Muscle of back (tissue), 13 donors: ENCODE measurements at places on chromosomes 7 and 10. TPM values are rescaled to one million over a fixed set of nuclear protein-coding genes. Genes with fewer than 3 reads are reported as not detected.

- DNase-seq = no peak
Observed at GRCh38 chr7:12553416-12553815, 17.1 kb upstream of the SCIN start.

The MYL7 gene
- 5.0 TPM for polyA plus RNA-seq

DNA sequence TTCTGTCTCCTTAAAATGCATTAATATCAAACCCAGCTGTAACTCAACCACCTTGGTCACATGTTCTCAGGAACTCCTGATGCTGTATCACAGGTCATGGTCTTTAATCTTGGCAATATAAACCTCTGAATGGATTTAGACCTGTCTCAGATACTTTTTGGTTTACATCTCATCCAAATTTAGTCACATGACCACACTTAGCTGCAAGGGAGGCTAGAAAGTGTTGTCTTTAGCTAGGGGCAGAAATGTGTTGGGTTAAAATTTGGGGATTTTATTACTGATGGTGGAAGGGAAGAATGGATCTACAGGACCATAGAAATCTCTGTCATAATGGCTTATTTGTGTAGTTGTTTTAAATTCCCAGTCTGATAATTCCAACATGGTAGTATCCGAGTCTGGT, 29.6 kb upstream of the IL15RA start:
- no peak for DNase-seq

- DNase-seq = no peak
Observed at GRCh38 chr7:63009771-63010170, 988.9 kb upstream of the ZNF722 start.

DNA sequence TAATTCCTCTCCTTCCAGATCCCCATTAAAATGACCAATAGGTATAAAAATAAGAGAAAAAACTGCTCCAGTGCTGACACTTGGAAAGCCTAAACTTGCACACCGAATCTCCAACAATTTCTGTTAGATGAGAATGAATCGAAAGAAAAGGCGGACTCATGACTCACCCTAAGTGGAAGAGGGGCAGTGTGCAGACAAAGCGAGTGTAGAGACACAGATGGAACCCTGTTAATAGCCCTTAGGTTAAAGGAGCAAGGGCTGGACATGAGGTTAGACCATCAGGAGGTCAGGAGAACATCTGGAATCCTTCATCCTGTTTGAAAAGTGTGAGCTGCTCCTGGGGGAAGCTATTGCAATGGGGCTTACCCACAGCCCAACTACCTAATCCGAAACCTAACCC, 103.4 kb upstream of the GLI3 start:
- DNase-seq = no peak

The PRKAR2B gene
- polyA plus RNA-seq = 8.0 TPM

The GLCCI1 gene
- polyA plus RNA-seq = 18.9 TPM

GRCh38 chr10:14032406-14032998, 298.2 kb downstream of the FRMD4A start:
- DNase-seq = no peak

DNA sequence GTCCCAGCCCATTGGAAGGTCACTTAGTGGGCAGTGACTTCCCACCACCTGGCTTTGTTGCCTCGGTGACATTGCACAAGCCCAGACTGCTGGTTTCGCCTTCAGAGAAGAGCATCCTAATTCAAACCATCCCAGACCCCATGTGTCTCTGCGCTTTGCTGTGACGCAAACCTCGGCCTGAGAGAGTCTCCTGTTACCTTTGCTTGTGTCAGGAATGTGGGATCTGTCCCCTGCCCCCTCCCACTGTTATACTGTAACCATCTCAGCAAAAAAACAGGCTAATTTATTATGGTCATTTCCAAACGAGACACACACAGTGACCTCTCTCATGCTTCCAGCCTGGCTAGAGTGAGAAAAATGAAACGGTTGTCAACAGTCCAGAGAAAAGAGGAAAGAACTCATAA, 25.0 kb upstream of the AQP1 start:
- DNase-seq = peak; percentile 38

- no peak for DNase-seq
Observed at GRCh38 chr7:151320263-151320845, 21.3 kb upstream of the NUB1 start.

DNA sequence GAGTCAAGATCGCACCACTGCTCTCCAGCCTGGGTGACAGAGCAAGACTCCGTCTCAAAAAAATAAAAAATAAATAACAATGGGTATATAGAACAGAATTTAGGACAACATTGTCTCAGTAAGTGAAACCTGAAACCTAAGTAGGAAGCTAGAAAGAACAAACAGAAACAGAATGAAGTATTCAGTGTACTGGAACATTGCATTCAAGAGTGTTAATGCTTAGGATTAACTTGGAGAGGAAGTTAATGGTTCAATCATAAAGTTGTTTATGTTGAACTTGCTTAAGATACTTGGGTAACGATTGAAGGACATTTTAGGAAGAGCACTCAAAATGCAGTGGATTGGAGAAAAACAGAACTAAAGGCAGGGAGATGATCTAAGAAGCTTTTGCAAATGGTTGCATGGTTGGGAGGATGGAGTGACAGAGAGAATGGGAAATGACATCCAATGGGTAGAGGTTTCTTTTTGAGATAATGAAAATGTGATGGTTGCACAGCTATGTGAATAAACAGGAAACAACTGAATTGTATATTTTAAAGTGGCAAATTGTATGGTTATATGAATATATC, 233.7 kb downstream of the ADK start:
- DNase-seq = no peak

DNA sequence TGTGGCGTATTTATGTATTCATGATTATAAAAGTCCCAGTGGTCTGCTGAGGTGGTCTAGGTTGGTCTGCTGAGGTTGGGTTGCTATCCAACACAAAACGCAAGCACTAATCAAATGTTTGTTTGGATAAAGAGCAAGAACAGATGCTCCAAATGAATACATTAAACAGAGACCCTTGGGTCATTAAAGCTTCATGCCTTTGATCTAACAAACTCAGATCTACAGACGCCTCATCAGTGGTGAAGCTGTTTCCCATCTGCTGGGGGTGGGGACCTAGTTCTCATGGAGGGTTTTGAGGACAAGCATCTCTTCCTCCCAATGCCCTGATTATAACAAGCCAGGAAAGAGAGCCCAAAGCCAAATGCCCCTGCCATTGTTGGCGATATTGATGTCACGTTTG, 786.7 kb downstream of the NRG3 start:
- no peak for DNase-seq

DNA sequence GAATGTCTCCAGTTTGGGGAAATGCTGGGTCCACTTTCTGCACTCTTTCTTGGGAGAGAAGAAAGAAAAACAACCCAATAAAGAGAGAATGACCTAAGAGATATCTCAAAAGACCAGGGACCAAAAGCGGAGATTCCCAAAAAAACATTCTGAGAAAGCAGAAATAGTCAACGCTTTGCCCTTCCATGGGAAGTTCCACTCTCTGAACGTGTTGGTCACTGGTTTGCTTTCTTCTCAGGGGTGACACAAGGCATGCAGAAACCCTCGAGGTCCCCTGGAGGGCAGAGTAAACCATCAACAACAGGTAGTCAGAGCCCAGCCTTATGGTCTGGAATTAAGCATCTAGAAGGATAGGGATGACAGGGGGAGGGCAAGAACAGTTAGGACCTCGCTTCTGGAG, 26.2 kb upstream of the AOAH start:
- DNase-seq = no peak

GRCh38 chr10:110410329-110411046, 87.2 kb upstream of the DUSP5 start:
- no peak for DNase-seq

The OR6V1 gene
- polyA plus RNA-seq = not detected

The FBXO24 gene
- polyA plus RNA-seq = 1.3 TPM

DNA sequence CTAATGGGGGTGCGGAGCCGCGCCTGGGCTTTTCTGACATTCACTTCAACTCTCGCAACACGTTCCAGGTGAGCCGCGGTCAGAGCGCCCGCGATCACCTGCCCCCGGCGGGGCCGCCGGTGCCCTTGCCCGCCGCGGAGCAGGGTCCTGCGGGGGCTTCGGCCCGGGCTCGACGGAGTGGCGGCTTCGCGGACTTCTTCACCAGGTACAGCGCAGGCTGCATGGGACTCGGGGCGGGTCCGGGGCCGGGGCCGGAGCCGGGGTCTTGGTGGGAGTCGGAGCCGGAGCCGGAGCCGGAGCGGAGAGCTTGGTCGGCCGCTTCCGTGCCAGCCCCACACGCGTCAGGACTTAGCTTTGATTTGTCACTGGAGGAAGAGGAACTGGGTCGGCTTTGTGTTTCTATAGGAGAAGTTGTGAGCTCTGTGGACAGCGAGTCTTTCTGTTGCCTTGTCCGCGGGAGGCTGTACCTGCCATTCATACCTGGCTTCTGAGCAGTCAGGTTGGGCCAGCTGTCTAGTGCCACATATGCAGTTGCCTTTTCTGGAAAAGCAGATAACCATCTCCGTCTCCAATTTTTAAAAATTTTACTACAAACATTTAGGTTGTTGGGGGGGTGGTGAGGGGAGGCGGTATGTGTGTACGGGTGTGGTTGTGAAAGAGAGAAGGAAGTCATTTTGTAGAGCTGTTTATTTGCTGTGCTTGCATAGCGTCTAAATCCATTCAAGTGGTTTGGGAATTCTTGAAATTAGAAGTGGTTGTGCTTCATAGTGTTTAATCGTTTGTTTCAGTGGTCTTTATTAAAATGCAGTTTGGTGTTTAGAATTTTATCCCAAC, 1.3 kb downstream of the TBC1D12 start:
- DNase-seq = peak; percentile 73

GRCh38 chr10:32981760-32982159, 23.7 kb upstream of the ITGB1 start:
- DNase-seq = peak; percentile 53

The SEPHS1 gene
- 55.4 TPM for polyA plus RNA-seq

The RPEL1 gene
- polyA plus RNA-seq = not detected

The SPACDR gene
- polyA plus RNA-seq = 1.3 TPM

DNA sequence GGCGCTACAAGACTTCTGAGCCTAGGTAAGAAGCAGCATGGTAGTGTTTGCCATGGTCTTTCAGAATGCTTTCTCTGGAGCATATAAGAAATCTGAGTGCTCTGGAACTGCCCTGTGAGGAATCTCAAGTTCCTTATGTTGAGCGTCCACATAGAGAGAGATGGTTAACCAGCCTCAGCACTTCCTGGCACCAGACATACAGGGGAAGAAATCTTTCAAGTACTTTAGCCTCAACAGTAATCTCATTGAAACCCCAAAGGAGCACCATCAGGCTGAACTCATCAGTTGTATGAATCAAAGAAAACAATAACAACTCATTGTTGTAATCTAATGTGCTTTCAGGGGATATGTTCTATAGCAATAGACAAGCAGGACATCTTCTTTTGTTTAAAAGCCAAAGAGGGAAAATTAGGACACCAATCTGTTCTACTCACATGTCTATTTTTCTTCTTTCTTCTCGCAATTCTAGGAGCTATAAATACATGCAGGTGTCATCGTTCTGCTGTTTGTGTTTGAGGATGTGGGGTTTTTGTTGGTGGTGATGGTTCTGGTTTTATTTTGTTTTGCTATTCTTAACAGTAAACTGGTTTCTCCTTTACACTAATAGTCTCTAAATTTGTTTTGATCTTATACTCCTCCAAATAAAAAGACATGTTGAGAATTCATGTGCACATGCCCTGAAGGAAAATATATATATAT, 1145.0 kb upstream of the LRRN3 start:
- DNase-seq = no peak

- DNase-seq = no peak
Observed at GRCh38 chr7:36746347-36746746, 22.1 kb upstream of the AOAH start.

- no peak for DNase-seq
Observed at GRCh38 chr7:135509589-135509838, 388 bp downstream of the CNOT4 start.

The KCNH2 gene
- polyA plus RNA-seq = 17.7 TPM

The CTNNA3 gene
- polyA plus RNA-seq = 12.8 TPM

The CNNM1 gene
- polyA plus RNA-seq = 0.08 TPM

- DNase-seq = no peak
Observed at GRCh38 chr7:131556909-131557651, 652 bp upstream of the PODXL start.

GRCh38 chr7:7897509-7897908, 71.1 kb upstream of the GLCCI1 start:
- DNase-seq = no peak

The AVPI1 gene
- polyA plus RNA-seq = 5.4 TPM

DNA sequence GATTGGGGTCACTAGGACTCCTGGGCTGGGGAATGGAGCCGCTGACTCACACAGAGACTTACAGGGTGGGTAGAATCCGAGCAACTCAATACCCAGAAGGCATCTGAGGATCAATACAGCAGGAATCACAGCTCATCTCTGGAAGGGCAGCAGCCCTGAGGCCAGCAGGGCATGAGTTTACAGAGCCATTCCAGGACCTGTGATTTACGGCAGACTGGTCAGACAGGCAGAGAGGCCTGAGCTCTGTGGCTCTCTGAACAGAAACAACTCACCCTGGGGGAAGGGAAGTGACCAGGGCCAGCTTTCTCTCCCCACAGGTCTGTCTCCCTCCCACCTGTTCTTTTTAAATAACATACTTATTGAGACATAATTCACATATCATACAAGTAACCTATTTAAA, 88.2 kb upstream of the CXCL12 start:
- DNase-seq = no peak

DNA sequence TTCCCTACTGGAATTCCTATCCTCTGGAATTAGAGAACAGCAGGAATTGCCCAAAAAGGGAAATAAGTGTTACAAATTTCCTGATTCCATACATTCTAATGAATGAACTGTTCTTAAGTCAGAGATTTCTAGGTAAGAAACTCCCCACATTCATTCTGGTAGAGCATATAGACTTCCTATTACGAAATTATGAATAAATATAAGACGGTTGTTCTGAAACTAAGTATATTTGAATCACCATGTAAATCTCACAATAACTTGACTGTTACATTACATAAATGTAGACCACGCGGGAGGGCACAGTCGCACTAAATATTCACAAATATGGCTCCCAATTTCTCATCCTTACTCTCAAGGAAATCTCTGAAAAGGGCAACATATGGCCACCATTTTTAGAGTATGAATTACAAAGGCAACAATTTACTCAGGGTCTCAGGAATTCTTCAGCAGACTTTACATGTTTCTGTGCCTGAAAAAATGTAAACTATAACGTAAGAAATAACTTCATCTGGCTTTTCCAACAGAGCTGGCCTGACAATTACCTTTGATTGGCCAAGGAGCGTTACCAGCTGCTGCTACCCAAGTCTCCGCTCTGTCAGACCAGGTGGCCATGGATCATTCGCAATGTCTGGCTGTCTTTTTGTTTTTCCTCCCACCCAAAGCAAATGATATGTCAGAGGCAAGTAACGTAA, 115.8 kb downstream of the MPP7 start:
- DNase-seq = no peak

The SPDYE9 gene
- 0.55 TPM for polyA plus RNA-seq

DNA sequence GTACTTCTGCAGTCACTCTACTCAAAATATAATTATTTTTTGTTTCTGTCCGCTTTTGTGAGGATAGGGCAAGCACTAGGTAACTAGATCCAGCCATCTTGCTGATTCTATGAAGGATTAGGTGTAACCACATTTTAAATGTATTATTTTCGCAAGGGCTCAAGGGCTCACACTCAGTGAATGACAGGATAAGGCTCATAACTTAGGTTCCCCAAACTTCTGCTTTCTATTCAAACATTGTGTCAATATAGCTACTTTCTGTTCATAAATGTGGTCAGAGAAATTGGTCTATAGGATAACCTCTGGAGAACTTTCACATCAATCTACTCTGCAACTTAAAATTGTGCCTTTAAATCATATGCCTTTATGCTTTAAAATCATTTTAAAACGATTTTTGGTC, 1141.2 kb downstream of the SORCS1 start:
- no peak for DNase-seq

The PIP gene
- polyA plus RNA-seq = not detected

GRCh38 chr10:14123139-14123538, 207.6 kb downstream of the FRMD4A start:
- DNase-seq = peak; percentile 22

GRCh38 chr7:158350166-158350900, 237.3 kb downstream of the PTPRN2 start:
- DNase-seq = no peak
